ENCODE measurements at places on chromosomes 2 and 18. TPM values are rescaled to one million over a fixed set of nuclear protein-coding genes. Genes with fewer than 3 reads are reported as not detected.

GRCh38 chr2:41933585-41934320 is 114.1 kb upstream of the PKDCC start:
- peak overlapping the region; percentile 94 for H3K27ac ChIP-seq
- no peaks in the 10 kb centered on the region for H3K36me3 ChIP-seq
- peak overlapping the region; percentile 17 for H3K4me3 ChIP-seq
- H3K27me3 ChIP-seq = no peaks in the 10 kb centered on the region
- no peak for DNase-seq

The SPHKAP gene
- total RNA-seq = not detected

- no peaks in the 10 kb centered on the region for H3K36me3 ChIP-seq
- H3K27ac ChIP-seq = no peak overlapping the region
- no peak overlapping the region for H3K4me3 ChIP-seq
- DNase-seq = no peak
Measured at GRCh38 chr2:222398446-222398885, 25.9 kb upstream of the SGPP2 start.

The MAT2A gene
- 119 TPM for total RNA-seq

GRCh38 chr18:23133860-23134779 is 1.2 kb upstream of the CABLES1 start:
- H3K4me3 ChIP-seq = peak overlapping the region; percentile 79
- no peaks in the 10 kb centered on the region for H3K27me3 ChIP-seq
- peaks cover 59% of the 10 kb centered on the region for H3K4me1 ChIP-seq
- peak overlapping the region; percentile 73 for H3K27ac ChIP-seq
- DNase-seq = no peak

GRCh38 chr2:39511219-39511604 is 74.1 kb upstream of the MAP4K3 start:
- no peak overlapping the region for H3K4me3 ChIP-seq
- H3K36me3 ChIP-seq = no peaks in the 10 kb centered on the region
- H3K27me3 ChIP-seq = no peaks in the 10 kb centered on the region

The ANKRD30BL gene
- total RNA-seq = not detected

DNA sequence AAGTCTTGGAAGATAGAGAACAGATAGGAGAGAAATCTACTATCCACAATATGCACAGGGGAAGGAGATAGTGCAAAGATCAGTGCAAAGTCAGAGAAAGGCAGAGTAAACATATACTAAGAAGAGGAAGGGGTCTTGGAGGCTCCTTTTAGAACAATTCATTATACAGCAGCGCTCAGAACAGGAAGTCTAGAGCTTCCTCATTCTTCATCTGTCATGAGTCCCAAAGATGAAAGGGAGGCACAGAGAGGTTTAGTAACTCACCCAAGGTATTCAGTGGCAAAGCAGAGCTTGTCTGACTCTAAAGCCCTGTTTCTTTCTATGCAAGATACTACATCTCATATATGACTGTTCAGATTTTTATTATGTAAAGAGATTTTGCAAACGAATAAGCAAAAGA is 1.4 kb downstream of the SP110 start:
- no peak for DNase-seq
- no peak overlapping the region for H3K4me3 ChIP-seq
- no peaks in the 10 kb centered on the region for H3K27me3 ChIP-seq
- no peak overlapping the region for H3K27ac ChIP-seq
- peaks cover 13% of the 10 kb centered on the region for H3K36me3 ChIP-seq

DNA sequence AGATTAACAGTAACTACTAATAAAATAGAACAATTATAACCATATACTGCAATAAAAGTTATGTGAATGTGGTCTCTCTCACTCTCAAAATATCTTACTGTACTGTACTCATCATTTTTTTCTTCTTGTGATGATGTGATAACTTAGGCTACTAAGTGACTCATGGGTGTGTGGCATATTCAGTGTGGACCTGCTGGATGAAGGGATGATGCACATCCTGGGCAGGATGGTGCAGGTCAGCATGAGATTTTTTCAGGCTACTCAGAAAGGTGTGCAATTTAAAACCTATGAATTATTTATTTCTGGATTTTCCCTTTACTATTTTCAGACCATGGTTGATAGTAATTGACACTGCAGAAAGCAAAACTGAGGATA is 90.7 kb downstream of the NCKAP5 start:
- no peaks in the 10 kb centered on the region for H3K36me3 ChIP-seq
- no peak overlapping the region for H3K4me3 ChIP-seq

DNA sequence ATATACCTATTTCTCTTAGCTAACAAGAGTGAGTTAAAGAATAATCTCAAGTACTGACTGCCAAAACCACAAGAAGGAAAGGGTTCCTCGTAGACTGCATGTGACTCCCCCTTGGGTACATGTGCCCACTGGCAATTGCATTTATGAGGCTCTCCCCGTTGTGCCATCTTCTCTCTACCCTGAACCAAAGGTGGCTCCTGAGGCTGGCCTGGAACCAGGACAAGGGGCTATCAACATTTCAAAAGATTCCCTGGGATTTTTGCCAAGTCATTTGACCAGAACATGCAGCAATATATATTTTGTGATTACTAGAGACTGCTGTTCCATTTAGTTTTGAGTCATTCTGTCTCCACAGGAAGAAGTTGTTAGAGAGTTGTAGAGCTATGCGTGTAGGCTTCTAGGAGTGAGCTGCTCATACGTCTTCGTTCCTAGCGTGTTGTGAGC is 45.8 kb downstream of the LAMA3 start:
- no peaks in the 10 kb centered on the region for H3K36me3 ChIP-seq
- H3K4me1 ChIP-seq = peaks cover 34% of the 10 kb centered on the region
- no peak for DNase-seq
- H3K27ac ChIP-seq = peak overlapping the region; percentile 81
- H3K27me3 ChIP-seq = peaks cover 3% of the 10 kb centered on the region

The NCKAP1 gene
- total RNA-seq = 189 TPM

- H3K27me3 ChIP-seq = no peaks in the 10 kb centered on the region
- DNase-seq = no peak
- H3K4me3 ChIP-seq = no peak overlapping the region
- peaks cover 18% of the 10 kb centered on the region for H3K36me3 ChIP-seq
- peaks cover 92% of the 10 kb centered on the region for H3K4me1 ChIP-seq
- H3K27ac ChIP-seq = peak overlapping the region; percentile 79
Measured at GRCh38 chr2:160352500-160352899, 141.1 kb downstream of the RBMS1 start.

The XRCC5 gene
- total RNA-seq = 236 TPM

The OTX1 gene
- total RNA-seq = not detected

GRCh38 chr2:196143730-196144131 is 27.6 kb downstream of the STK17B start:
- H3K36me3 ChIP-seq = peaks cover 24% of the 10 kb centered on the region
- H3K27me3 ChIP-seq = no peaks in the 10 kb centered on the region
- DNase-seq = no peak
- peak overlapping the region; percentile 15 for H3K27ac ChIP-seq
- H3K4me1 ChIP-seq = peaks cover 15% of the 10 kb centered on the region

GRCh38 chr18:41967680-41968079 is 12.6 kb downstream of the PIK3C3 start:
- H3K27me3 ChIP-seq = no peaks in the 10 kb centered on the region
- no peak overlapping the region for H3K27ac ChIP-seq
- DNase-seq = no peak
- no peak overlapping the region for H3K4me3 ChIP-seq
- H3K36me3 ChIP-seq = peaks cover 11% of the 10 kb centered on the region

The ABCA12 gene
- 0.27 TPM for total RNA-seq

DNA sequence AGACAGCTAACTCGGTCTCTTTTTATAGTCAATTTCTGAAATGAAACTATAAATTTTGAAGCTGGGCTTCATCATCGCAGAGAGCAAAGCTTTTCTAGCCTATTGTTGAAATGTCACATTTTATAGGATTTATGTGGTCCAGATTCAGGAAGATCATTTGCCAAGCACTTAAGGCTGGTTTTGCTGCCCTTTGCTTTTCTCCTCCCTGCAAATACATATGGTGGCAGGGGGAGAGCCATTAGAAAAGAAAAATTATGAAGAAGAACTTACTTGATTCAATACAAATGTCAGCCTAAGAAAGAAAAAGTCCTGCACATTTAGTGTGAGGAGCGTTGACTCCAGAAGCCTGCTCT is 206.9 kb upstream of the NRP2 start:
- H3K36me3 ChIP-seq = no peaks in the 10 kb centered on the region
- DNase-seq = no peak
- H3K27me3 ChIP-seq = no peaks in the 10 kb centered on the region
- no peak overlapping the region for H3K4me3 ChIP-seq
- peaks cover 18% of the 10 kb centered on the region for H3K4me1 ChIP-seq
- H3K27ac ChIP-seq = no peak overlapping the region

DNA sequence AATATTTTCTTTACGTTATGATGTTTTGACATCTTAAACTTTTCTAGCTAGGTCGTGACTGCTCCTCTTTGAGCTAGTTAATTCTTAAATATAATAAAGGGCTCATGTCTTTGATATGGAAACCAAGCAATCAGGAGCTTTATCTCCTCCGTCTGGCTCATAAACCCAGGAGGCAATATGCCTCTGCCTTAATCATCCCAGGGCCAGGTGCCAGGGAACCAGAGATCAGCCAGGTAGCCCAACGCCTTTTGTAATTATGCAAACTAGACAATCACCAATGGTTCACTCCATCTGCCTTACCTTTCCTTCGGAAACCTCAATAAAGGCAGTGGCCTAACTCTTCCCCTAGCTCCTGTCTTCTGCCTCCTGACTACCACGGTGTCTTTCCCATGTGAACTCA is 213.7 kb downstream of the KCNJ3 start:
- H3K4me1 ChIP-seq = no peaks in the 10 kb centered on the region
- H3K36me3 ChIP-seq = no peaks in the 10 kb centered on the region
- DNase-seq = no peak
- no peak overlapping the region for H3K27ac ChIP-seq
- no peaks in the 10 kb centered on the region for H3K27me3 ChIP-seq

DNA sequence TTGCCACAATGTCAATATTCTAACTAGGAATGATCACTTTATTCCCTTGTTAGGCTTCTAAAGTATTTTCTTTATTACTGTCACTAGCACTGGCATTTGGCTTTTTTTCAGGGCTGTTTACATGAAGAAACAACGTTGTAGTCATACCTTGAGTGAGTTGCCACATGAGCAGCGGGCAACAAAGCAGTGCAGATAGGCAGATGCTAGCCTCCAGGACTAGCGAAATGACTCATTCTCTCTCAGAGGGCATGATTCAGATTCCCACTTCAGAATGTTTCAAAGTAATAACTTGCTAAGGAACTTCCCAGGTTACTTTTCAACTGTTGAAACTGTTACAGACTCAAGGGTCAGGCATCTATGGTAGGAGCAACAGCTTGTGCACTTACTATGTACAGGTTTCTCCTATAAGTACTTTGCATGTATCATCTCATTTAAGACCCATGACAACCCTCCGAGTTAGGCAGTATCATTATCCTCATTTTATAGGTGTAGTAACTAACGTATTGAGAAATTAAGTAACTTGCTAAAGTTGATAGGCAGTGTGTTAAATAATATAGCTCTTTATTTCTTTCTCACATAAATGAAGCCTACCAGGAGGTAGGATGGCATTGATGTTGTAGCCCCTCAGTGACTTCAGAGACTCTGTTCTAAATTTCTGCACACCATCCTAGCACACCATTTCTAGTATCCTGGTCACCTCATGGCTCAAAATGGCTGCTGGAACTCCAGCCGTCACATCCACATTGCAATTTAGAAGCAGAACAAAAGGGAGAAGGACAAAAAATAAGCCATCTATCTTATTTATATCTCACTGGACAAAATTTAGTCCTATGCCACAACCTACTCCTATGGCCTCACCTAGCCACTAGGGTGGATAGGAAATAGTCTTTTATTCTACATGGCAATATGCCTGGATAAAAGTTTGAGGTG is 83.3 kb downstream of the ICOS start:
- H3K27me3 ChIP-seq = peaks cover 2% of the 10 kb centered on the region
- no peak for DNase-seq
- no peaks in the 10 kb centered on the region for H3K36me3 ChIP-seq
- no peak overlapping the region for H3K4me3 ChIP-seq
- no peak overlapping the region for H3K27ac ChIP-seq
- peaks cover 29% of the 10 kb centered on the region for H3K4me1 ChIP-seq

- no peaks in the 10 kb centered on the region for H3K27me3 ChIP-seq
- peak overlapping the region; percentile 58 for H3K4me3 ChIP-seq
- H3K4me1 ChIP-seq = peaks cover 42% of the 10 kb centered on the region
- H3K27ac ChIP-seq = peak overlapping the region; percentile 51
- DNase-seq = no peak
Measured at GRCh38 chr2:157876786-157877138, 632 bp upstream of the ACVR1 start.

DNA sequence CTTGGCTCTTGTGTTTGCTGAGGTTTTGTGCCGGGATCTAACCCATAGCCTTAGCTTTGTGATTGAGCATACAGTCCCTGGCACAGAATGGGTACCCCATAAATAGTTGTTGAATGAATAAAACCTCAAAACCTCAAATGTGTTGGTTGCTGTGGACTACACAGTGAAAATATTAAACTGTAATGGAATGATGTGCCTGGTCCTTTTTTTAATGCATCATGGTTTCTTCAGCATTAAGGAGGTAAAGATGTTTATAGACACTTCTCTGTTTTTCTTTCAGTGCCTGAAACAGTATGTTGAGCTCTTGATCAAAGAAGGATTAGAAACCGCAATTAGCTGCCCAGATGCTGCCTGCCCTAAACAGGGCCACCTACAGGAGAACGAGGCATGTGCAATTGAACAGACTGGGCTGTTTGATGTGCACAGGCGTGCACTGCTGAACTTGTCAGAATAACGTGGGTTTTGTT is 97.0 kb downstream of the RNF144A start:
- no peak overlapping the region for H3K27ac ChIP-seq
- no peak for DNase-seq
- H3K4me1 ChIP-seq = peaks cover 47% of the 10 kb centered on the region
- H3K4me3 ChIP-seq = no peak overlapping the region

DNA sequence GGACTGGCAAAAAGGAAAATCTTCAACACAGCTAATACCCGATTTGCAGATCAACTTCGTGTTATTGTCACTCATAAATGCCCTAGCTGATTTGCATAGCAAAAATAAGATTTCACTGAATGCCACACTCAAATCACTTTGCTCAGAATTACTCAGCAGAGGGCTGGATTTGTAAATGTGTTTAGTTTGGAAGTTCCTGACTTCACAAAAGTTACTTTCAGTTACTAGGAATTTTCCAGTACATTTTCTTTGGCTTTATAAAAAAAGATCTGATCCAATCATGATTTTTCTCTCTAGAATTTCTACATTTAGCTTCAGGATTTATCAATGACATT is 433.3 kb upstream of the ID2 start:
- peaks cover 20% of the 10 kb centered on the region for H3K4me1 ChIP-seq
- H3K27ac ChIP-seq = peak overlapping the region; percentile 77
- DNase-seq = no peak
- no peaks in the 10 kb centered on the region for H3K27me3 ChIP-seq
- H3K4me3 ChIP-seq = no peak overlapping the region

The CFAP210 gene
- not detected for total RNA-seq

- no peak overlapping the region for H3K4me3 ChIP-seq
- DNase-seq = no peak
- H3K27ac ChIP-seq = no peak overlapping the region
Measured at GRCh38 chr2:170217778-170218251, 39.9 kb downstream of the MYO3B start.
